Right cardiac atrium (tissue), 5 donors: ENCODE measurements at places on chromosomes 12 and 14.
A peak's percentile ranks its signal among the peaks of the same experiment; 100 is the strongest.

- DNase-seq, result peak; percentile 66
Observed at GRCh38 chr12:117212563-117213190, 22.4 kb upstream of the FBXO21 start.

DNA sequence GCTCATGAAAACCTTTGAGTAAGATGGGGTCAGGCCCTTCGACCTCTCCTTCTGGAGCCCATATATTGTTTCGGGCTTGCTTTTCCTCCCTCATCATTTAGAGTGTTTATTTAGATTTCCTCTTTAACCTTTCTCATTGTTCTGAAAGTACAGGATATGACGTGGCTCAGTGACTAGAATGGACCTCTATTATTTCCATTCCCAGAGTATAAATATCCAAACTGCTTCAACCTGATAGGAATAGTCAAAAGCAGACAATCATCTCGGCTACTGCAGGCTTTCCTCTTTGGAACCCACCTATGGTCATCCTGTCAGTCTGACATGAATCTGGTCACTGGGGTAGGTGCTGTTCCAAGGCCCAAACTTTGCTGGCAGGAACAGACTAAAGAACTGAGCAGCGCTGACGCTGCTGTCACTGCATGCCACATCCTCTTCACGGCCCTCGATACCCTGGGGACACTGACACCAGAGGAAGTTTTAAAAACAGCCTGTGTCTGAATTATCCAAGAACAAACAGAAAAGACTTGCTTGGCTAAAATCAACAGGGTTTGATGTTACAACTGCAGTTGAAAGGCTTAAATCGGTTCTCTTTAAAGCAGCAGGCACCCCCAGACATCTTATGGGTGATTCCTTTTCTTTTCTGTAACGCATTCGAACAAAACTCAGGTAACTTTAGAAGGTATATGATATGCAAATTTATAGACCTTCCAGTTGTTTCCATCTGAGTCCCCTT lies 5.0 kb upstream of the DDX47 start:
- DNase-seq, result peak; percentile 62

DNA sequence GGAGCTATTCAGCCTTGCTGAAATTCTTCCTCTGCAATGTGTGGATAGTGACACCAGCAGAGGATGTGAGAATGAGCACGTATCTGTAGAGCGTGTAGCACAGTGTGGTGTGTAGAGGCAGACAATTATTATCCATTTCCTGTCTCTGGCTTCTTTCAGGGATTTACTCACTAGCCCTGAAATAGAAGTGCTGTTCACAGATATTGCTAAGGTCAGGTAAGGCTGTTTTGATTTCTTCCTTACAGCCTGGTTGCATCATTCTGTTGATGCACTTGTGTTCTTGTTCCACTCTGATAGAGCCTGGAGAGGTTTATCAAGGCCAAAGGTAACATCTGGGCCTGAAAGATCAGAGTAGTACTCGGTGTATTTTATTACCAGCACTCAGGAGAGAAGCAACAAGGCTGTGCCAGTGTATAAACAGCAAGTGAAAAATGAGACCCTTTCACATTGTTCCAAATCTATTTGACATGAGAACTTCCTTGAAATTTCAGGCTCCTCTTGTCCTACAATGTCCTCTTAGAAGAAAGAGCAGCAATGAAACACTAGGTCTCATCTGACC lies 16.7 kb downstream of the ARG2 start:
- no peak for DNase-seq

DNA sequence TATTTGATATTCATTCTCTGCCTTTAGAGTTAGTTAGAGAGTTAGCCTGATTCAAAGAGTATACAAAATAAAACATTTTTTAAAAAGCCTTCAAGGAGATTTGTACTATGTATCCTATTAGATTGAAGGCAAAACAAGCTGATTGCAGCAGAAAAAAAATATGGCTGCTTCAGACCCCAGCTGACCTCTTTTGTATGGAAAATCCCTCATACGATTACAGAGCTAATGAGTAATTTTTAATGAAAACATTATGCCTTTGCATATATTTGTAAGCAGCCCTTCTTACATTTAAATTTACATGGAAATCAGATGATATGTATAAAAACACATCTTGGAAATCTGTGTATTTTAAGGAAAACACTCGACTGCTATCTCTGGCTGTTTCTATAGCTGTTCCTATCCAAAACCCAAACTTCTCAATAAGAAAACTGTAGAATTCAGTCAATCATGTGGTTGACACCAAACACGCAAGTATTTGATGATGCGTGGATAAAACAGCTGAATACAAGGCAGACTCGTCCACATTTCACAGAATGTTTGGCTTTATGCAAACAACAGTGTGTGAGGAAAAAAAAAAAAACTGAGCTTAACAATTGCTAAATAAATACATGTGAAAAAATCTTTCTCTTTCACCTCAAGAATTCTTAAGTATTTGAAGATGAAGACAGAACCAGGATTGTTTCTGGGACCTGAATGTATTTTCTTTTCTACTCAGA lies 275.3 kb downstream of the EGLN3 start:
- no peak for DNase-seq

DNA sequence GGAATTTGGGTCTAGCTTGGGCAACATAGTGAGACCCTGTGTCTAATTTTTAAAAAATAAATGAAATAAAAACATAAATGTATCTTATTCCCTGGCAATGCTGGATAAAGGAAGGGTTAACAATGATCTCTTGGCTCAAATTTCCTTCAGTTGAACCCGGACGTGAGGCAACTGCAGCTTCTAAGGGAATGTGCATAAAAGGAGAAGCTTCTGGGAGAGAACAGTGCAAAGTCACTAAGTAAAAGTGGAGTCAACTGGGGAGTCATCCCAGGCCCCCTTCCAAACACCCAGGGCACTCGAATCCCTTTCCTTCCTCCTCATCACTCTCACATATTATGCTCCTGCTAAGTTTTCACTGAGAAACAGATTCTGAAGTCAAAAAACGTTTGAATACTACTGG lies 147.3 kb downstream of the PPM1H start:
- DNase-seq, result no peak
